Kidney capillary endothelial cell (primary cell): ENCODE measurements at places on chromosomes 7 and 10.
A peak's percentile ranks its signal among the peaks of the same experiment; 100 is the strongest.

- DNase-seq: no peak
These were observed 76.8 kb downstream of the CLEC2L start for GRCh38 chr7:139600306-139600705.

GRCh38 chr7:118281196-118281595, 56.7 kb downstream of the ANKRD7 start:
- no peak for DNase-seq

DNA sequence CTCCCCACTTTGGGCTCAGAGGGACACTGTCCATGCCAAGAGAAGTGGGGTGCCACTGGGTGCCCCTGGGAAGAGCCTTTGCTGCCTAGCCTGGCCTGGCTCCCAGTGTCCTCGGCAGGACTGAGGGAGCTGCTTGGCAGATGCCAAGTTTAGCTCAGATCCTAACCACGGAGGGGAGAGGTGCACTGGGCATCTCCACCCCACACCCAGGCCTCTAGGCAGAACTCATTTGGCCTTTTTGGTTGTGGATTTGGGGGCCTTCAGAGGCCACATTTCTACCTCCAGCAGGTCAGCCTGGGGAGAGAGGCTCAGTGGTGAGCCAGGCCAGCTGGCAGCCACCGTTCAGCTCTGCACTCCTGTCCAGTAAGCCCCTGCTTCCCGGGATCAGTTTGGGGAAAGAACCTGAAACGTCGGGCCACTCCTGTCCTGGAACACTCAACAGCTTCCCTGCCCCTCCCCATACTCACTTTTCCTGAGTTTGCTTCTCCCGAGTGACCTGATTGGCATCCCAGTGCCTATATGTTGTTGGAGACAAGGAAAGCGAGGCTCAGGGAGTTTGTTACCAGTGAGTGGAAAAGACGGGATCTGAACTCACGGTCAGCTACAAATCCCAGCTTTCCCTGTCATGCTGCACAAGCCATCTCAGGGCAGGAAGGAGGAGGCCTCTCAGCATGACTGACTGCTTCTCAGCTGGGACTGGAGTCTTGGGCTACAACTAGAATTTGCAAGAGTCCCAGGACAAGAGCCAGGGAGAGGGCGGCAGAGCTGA, 11.2 kb upstream of the CXCL12 start:
- DNase-seq: no peak

GRCh38 chr10:125002047-125002422, 60.1 kb downstream of the ZRANB1 start:
- DNase-seq: no peak

- DNase-seq: no peak
These were observed 4.8 kb upstream of the KCP start for GRCh38 chr7:128915271-128915819.

GRCh38 chr7:75977743-75978142, 16.7 kb downstream of the TMEM120A start:
- DNase-seq: no peak

DNA sequence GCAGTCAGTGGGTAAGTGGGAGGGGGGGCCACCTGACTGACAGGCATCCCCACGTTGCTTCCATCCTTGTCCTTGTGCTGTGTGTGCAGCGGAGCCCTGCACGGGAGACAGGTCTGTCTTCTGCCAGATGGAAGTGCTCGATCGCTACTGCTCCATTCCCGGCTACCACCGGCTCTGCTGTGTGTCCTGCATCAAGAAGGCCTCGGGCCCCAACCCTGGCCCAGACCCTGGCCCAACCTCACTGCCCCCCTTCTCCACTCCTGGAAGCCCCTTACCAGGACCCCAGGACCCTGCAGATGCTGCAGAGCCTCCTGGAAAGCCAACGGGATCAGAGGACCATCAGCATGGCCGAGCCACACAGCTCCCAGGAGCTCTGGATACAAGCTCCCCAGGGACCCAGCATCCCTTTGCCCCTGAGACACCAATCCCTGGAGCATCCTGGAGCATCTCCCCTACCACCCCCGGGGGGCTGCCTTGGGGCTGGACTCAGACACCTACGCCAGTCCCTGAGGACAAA, 24.8 kb downstream of the TBATA start:
- DNase-seq: no peak

- DNase-seq: no peak
These were observed 1020.2 kb upstream of the C7orf33 start for GRCh38 chr7:147570390-147570789.

GRCh38 chr10:127952918-127953317, 46.0 kb downstream of the PTPRE start:
- no peak for DNase-seq

DNA sequence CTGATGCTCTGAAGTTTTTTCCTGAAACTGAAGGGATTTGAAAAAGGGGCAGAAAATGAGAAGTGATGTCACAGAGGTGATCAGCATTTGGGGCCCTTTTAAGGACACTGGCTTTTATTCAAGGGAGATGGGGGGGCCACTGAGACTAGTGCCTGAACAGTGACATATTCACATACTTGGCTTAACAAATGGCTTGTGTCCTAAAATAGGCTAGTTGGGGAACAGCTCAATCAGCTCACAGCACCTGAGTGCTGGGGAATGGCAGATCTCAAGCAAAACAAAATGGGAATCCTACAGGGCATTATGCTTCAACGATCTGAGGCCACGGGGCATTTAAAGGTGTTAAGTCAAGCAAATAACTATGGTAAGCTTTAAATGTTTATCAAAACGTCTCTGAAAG, 90.1 kb downstream of the UBE2H start:
- no peak for DNase-seq

- DNase-seq: no peak
These were observed 289.9 kb upstream of the SP8 start for GRCh38 chr7:21076574-21076973.

DNA sequence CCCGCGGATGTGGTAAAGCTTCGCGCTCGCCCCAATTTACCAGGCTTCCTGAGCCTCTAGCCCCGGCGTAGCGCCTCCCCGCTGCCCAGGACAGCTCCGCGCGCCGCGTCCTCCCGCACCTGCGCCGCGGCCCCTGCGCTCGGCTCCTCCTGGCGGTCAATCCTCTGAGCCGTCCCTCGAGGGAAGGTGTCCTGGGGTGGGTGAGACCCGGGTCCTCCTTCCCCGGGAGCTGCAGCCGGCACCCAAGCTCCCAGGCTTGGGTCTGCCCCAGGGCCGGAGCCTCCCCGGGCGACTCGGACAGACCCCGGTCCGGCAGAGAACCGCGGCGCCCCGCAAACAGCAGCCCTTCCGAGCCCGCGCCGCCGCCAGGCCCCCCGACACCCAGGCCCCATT, 512 bp downstream of the OSBPL3 start:
- peak; percentile 21 for DNase-seq

DNA sequence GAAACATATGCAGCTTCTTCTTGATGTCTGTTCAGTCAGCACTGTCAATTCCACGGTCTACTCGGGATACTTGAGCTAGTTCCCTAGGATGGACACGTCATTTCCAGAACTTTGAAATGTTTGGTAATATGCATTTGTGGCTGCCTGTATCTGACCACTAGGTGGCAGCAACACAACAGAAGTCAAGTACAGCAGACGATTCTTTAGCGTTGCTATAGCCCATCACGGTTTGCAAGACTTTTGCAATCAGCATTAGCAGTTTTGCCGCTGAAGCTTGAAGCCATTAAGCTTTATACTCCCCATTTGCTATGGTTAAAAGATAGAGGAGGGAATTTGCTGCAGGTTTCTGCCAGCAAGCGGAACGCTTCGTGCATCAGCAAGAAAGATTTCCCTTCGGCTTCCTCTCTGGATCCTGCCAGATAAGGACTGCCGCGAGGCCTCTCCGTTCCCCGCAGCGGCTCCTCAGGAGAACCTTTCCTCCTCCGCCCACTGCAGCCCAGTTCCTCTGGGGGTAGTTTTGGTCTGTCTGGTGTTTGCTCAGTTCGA, 63.5 kb downstream of the ABCC2 start:
- peak; percentile 97 for DNase-seq

DNA sequence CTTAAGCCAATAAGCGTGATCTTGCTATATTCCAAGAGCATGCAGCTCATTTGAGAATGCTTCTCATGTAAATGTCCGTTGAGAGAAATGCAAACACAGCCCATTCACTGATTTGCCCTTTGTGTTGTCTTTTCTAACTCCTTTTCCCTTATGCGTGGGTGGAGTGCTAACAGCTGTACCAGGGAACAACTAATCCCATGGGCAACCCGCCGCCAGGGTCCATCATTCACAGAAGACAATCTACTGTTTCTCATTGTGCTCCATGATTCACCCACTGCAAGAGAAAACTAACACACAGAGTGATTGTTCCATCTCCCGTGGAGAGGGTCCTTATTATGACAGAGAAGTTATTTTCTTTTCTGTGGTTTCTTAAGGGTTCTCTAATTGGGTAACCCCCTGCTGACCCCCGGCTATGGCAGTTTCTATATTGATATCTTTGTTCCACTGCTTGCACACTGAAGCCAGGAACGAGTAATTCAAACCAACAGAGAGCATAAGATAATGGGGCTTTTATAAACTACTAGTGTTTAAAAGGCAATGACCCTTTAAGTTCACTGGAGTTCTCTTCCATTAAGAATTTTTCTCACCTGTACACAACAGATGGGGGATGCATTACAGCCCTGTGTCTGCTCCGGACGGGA, 298.7 kb downstream of the BAMBI start:
- no peak for DNase-seq

DNA sequence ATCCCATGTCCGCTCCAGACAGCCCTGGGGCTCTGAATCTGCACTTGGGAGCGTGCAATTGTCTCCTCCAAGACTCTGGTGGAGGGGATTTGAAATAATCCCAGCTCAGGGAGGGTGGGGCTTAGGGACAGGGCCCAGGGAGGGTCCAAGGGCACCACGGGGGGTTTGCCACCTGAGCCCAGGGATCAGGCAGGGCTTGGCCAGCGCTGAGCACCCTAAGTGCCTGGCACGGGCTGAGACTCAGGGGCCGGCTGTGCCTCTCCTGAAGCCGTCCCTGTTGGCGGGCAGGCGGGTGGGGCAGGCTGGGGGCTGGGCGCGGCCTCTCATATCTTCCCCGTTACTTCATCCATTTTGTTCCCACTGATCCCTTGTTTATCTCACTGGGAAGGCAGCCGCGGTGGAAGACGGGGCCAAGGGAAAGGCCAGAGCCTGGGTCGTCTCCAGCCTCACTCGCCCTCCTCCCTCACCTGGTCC, 41.8 kb upstream of the ELN start:
- no peak for DNase-seq

DNA sequence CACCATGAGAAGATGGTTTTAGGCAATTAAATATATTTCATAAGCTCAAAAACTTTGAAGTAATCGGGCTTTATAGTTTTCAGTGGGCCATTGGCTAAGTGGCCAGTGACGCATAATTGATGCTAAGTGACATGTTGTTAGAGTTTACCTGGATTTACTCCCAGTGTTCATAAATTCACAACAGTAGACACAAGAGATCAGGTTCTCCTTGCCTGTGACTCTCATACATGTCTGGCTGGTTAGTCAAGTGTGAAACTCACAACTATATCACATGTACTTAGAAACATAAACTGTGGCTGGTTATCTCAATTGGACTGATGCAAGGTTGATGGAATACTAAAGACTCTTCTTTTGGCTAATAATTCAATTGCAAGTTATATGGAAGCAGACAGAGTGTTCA, 26.2 kb downstream of the ASB15 start:
- DNase-seq: no peak

DNA sequence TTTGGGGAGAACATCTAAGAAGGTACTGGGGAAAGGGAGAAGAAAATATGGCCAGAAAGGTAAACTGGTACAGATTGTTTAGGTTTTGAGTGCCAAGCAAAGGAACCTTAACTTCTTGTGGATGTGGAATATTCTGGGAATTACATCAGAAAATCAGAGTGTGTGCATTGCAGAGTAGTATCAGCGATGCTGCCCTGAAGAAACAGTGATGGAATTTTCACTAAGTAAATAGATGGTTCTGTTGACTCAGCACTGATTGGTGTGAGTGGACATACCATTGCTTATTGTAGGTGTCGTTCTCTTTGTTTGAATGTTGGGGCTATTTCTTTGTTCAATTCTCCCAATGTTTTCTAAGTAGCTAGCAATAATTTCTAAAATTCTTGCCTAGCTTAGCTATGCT, 24.4 kb upstream of the AKR1B1 start:
- DNase-seq: no peak

DNA sequence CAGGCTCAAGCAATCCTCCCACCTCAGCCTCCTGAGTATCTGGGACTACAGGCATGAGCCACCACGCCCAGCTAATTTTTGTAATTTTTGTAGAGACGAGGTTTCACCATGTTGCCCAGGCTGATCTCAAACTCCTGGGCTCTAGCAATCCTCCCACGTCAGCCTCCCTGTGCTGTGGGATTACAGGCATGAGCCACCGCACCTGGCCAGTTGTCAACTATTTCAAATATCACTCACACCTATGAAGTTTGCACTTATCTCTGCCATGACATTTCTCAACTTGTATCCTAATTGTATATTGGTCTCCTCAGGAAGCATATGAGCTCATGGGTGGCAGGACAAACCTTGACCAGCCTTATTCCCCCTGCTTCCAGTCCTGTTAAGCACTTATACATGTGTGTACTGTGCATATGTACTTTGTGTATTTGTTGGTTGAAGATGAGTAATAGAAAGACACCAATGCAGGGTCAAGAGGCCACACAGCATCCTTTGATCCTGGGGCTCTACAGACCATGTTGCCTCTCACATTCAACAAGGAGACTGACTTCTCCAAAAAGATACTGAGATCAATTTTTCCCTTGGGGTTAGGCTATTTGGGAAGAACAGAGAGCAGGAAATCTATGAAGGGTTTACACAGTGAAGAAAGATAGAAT, 82.2 kb downstream of the SLC16A9 start:
- no peak for DNase-seq

- DNase-seq: no peak
These were observed 152.9 kb downstream of the MAGI2 start for GRCh38 chr7:79300573-79300972.

GRCh38 chr7:37352974-37353948, 95.4 kb downstream of the ELMO1 start:
- no peak for DNase-seq

- no peak for DNase-seq
These were observed 79.7 kb downstream of the CPVL start for GRCh38 chr7:29066641-29067040.

- DNase-seq: no peak
These were observed 438.6 kb downstream of the TNS3 start for GRCh38 chr7:47143339-47143738.

DNA sequence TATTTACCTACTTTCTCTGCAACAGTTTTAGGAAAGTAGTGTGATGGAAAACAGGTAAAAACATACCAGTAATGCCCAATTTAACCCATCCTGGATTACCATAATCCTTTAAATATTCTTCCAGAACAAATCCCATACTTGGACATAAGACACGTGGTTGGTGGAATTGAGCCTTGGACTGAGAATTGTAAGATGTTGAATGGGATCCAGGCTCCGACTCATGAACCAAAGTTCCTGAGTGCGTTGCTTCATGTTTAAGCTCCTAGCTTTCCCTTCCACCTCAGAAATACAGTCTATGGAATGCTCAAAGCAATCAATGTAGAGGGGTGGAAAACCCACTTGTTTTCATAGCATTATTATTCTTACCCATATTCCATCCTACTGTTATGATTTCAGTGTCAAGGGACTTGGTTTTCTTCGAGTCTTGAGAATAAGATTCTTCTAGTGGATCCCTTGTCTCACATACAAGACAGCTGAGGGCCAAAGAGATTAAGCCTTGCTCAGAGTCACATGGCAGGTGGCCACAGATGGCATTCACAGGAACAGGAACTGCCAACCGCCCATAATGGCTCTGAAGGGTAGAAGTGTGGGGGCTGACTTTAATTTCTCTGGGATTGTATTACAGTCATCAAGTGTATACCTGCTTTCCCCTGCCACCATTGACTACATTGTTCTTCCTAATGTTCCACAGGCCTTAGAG, 171.2 kb downstream of the GFRA1 start:
- no peak for DNase-seq
